ENCODE measurements at places on chromosomes 16 and 17.
A peak's percentile ranks its signal among the peaks of the same experiment; 100 is the strongest.

GRCh38 chr17:83057793-83058265 is 21.6 kb upstream of the METRNL start:
- DNase-seq: no peak

GRCh38 chr16:66364117-66364958 is 2.2 kb upstream of the CDH5 start:
- DNase-seq: no peak

DNA sequence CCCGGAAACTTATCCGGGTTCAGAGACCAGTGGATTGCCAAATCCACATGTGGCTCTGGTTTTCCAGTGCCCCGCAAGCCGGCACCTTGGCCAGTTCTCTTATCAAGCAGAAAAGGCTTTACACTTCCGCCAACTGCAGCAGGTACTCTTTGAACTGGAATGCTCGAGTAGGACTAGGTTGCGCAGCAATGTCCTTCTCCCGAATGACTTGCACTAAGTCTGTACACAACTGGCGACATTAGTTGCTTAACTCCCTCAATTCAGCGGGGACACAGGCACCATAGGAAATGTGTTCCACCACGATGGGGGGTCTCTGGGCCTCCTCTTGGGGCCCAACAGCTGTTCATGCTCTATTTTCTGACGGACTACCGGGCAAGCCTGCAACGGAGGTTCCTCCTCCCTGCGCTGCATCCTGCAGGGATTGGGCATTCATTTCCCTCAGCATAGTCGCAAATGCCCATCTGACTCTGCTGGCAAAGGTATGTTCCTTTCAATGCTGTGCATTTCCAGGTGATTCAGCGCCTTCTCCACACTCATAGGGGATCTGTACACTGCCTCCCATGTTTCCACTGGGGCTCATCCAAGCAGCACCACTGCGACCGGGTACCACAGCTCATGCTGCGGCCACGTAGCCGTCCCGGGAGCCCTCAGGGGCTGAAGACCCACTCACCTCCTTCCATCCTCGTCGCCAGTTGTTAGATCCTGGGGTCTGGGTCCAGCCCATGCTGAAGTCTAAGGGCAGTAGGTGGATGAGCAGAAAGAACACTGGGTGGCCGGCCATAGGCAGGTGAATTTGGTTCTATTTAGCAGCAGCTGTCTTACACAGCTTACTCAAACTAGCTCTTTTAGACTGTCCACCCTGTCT is 34.2 kb upstream of the APPBP2 start:
- DNase-seq: no peak

DNA sequence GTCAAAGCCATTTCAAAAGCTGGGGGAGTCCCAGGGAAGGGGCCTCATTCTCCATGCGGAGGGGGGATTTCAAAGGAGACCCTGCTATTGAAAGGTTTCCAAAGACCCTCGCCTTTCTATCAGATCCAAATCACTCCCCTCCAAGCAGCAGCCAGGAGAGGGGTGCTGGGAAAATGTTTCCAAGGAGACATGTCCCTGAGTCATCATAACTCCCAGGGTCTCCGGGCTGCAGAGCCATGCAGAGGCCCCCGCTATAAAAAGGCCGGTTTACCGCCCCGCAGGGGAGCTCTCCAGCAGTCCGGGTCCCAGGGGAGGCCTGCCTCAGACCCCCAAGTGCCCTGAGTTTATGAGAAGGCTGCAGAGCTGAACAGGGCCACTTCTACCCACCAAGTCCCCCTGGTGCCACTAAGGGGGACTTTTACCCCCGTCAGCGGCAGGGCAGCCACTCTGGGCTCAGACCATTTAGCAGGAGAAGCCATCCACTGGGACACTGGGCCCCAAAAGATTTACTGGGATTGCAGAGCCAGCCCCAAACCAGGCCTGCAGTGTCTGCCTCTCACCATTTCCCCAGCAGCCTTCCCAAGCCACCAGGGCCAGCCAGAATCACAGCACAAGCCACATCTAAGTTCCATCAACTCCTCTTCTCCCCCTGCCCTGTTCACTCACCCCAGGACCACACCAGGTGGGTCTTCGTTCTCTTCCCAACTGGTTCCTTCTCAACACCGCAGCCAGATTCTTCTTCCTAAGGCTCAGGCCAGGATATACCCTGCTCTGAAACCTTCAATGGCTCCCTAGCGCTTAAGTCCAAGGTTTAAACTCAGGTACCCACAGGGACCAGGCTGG is 234.4 kb downstream of the ZNF423 start:
- no peak for DNase-seq

GRCh38 chr17:9842057-9842758 is 16.5 kb downstream of the GLP2R start:
- DNase-seq: no peak

GRCh38 chr16:371515-372301 is 1.4 kb upstream of the MRPL28 start:
- DNase-seq: no peak

DNA sequence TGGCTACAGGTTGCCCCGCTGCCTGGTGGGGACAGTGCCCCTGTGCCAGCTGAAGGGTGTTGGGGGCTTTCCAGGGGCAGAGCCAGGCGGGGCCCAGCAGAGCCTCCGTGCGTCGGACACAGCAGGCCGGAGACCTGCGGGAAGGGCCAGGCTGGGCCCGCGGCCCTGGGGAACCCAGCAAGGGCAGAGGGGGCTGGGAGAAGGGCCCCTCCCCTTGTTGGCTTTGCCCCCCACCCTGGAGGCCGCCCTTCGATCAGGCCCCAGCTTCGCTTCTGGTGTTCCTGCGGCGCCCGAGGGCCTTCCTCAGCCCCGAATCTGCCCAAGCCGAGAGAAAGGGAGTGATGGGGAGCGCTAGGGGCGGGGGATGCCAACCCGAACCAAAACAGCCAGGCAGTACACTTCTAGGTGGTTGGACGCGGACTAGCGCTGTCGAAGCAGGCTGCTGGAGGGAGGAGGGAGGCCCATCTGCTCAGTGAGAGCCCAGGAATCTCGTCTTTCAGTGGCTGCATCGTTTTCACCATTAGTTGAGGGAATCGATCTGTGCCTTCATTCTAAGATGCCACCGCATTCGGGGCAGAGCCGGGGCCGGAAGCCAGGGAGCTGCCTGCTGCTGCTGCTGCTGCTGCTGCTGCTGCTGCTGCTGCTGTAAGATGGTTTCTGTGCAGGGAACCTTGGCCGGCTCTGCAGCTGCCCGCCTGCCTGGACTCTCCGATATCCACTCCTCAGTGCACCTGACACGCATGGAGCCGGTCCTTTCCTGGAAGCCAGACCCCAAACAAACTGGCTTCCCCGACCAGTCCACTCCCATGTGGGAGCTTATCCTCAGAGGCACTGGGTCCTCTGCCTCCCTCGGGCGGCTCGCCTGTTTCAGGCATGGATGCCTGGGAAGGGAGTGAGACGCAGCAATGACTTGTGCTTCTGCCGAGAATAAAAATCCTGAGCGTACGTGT is 1.7 kb downstream of the JPH3 start:
- no peak for DNase-seq

DNA sequence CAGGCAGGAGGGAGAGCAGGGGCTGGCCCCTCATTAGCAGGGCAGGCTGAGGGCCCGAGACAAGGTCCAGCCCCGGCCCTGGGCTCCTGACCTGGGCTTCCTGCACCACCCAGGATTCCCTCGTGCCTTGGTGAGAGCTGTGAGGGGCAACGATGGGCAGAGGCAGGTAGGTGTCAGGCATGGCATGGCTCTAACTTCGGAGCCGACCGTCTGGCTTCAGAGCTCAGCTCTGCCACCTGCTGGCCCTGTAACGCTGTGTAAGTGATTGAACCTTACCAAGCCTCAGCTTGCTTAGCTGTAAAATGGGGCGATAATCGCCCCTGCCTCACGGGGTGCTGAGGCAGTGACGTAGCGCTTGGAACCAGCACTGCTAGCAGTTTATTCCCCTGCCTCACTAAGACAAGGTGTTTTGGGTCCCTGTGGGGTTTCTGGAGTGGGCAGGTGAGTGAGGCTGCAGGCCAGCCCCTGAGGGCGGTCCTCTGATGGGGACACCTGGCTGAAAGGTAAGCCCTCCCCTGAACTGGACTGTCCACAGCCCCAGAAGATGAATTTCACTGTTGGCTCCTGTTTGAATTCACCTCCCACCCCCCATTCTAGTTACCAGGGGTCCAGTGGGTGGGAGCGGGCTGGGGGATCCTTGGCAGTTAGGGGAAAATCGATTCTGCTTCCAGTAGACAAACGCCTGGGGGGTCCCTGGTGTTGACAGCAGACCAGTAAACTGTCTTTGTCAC is 184.8 kb upstream of the GSE1 start:
- DNase-seq: peak; percentile 52

DNA sequence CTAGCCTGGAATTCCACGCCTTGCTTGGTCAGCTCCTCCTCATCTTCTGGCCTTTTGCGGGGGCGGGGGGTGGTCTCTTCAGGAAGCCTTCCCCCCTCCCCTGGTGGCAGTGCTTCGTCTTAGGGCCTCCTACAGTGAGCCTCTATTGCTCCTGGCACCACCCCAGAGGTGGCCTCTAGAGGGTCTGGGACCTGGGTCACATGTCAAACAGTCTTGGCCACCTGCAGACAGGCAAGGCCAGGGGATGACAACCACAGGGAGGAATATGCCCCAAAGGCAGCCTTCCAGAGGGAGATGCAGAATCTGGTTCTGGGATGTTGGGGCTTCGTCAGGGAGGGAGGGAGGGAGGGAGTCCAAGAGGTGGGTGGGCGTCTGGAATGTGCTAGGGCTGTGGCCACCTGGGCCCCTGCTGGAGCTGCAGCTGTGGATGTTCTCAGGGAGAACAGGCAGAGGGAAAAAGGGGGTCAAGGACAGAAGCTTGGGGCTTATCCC is 50.6 kb downstream of the SMPD3 start:
- DNase-seq: no peak

DNA sequence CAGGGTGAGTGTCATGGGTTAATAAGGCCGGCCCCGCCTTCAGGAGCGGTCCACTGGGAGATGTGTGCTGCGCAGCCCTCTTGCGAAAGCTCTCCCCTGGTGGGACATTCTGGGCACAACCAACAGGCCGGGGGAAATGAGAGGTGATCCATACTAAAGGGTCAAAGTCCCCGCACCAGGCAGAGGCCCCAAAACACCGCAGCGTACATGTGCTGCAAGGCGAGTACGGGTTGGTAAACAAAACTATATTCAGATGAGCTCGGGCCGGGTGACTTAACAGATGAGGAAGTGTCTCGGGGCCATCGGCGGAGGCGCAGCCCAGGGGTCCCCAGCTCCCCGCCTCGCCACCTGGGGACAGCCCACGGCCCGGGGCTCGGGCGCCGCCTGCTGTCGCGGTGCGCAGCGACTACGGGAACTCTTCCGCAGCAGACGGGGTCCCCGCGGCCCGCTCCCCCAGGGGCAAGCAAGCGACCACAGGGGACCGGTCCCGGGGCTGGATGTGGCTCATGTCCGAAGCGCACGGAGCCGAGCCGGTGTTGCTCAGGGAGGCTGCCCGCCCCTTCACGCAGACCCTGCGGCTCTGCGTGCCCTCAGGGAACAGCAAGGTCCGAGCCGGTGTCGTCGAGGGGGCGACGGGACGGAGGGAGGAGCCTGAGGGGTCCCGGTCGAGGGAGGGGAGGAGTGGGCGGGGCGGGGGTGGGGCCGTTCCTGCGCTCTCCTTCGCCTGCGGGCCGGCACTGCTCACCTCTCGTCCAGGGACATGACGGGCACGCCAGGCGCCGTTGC is at the start of gene RAB37:
RAB37 (plus strand) TSS at position 744 of the 786 bp plus-strand sequence; CDS start at position 761, 17 bp downstream.
- no peak for DNase-seq

GRCh38 chr17:57370037-57370581 is 113.8 kb downstream of the MSI2 start:
- DNase-seq: no peak

- peak; percentile 92 for DNase-seq
Measured at GRCh38 chr16:88706229-88706964, at the start of the genes CTU2 and RNF166. Gene CTU2 (plus strand): TSS chr16:88706503. CDS start chr16:88706531, 28 bp downstream. Gene RNF166 (minus strand): TSS chr16:88706408. CDS start chr16:88706325, 83 bp downstream.

DNA sequence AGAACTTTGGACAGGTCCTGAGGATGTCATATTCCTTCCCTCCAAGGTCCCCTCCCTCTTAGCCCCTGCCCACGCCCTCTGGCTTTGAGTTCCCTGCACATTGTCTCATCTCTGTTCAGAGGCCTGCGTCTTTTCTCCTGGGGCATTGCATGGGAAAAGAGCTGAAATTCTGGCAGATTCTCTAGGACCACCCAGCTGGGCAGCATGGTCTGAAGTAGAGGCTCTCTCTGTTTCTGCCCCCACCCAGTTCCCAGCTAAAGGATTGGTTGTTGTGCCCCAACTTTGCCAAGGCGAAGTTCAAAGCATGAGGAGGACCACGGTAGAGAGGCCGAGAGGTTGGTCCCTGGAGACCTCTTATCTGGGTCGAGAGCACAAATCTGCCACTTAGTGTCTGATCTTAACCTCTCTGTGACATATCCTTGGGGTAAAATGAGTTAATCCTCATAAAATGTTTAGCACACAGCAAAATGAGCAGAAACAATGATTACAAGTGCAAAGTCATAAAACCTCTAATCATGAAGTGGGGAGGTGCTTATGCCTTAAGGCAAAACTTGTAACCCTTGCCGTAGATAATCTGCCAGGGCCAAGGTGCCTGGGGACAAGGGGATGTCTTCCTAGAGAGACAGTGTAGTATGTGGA is 2.4 kb downstream of the ABAT start:
- DNase-seq: no peak

GRCh38 chr17:29828676-29829284 is 101.2 kb downstream of the SSH2 start:
- DNase-seq: no peak

- DNase-seq: no peak
Measured at GRCh38 chr17:67573987-67574657, 143.6 kb upstream of the NOL11 start.

DNA sequence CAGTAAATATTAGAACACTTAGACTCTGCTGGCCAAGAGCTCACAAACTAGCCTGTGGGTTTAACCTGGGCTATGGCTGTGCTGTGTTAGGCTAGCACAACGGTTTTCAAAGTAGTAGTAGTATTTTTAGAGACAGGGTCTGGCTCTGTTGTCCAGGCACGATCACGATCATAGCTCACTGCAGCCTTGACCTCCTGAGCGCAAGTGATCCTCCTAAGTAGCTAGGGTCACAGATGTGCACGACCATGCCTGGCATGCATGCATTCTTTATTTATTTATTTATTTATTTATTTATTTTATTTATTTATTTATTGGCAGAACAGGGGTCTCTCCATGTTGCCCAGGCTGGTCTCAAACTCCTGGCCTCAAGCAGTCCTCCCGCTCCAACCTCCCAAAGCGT is 10.3 kb downstream of the MRPL27 start:
- DNase-seq: no peak

- DNase-seq: no peak
Measured at GRCh38 chr17:36086791-36087190, 3.2 kb downstream of the CCL3 start.

- DNase-seq: no peak
Measured at GRCh38 chr16:57031156-57031555, 41.8 kb downstream of the NLRC5 start.

DNA sequence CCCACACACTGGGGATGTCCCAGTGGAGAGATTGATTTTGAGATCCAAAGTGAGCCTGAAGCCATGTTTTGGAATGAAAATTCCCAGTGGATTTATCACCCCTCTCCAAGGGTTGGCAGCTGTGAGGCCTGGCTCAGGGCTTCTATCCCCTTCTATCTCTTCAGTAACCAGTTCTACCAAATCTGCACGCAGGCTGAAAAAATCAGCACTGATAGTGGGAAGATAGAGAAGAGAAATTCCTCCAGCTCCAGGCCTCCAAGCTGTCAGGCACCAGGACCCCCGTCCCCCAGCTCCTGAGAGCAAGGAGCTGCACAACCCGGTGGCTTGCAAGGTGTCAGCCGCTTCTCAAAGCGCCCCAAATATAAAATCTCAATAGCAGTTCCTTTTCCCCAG is 1.0 kb downstream of the FLOT2 start:
- DNase-seq: no peak

All from stimulated activated CD4-positive, alpha-beta T cell treated with anti-CD3 and anti-CD28 coated beads, Interleukin-4, amount 100 ng/mL, for 24 hours (primary cell).